ENCODE measurements at places on chromosomes 7 and 10.

DNA sequence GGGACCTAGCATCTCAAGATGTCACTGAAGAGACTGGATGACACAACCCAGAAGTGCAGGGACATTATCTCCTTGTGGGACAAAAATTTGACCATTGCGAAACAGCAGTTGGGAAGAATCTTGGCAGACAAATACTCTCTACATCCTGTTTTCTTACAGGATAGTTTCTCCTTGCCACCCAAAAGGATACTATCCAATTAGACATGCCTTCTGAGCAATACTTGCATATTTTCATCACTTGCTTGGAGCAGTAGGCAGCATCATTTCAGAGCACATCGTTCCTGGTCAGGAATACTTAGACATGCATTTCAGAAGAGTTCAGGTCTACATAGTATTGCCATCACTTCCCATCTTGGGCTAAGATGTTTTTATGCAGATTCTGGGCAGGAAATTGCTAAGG is 56.8 kb downstream of the FAS start:
- DNase-seq = no peak

DNA sequence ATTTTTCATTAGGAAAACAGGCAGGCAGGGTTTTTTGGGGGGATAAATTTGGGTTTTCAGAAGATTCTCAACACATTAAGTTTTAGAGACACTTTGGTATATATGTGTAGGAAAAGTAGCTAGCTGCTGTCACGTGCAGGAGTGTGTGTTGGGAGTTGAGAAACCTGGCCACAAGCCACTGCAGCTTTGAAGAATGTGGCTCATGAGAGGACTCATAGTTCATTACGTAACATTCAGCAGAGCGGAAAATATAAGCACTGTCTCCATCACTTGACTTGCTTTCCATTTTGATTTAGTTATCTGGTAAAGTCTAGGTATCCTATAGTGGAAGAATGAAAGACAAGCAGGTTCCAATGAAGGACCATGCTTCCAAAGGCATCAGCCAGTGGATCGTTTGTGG is 31.2 kb downstream of the SMNDC1 start:
- DNase-seq = no peak

GRCh38 chr10:10642751-10643150 is 374.9 kb upstream of the CELF2 start:
- DNase-seq = no peak

DNA sequence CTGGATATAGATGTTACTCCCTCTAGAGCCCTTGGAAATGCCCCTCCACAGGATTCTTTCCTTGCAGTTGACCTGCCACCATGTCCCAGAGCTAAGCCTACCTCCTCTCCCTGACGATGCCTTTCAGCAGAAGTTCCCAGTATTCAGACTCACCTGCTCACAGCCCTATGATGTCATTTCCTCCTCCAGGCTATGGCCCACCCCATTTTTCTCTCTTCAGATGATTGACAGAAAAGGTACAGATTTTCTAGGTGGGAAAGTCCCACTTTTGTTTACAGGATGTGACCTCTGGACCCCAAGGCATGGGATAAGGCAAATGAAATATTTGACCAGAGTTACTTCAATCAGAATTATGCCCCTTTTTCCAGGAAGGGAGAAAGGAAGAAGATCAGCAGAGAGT is 280.2 kb upstream of the PHYHIPL start:
- DNase-seq = no peak

GRCh38 chr7:102455596-102455995 is 9.1 kb downstream of the ALKBH4 start:
- DNase-seq = no peak

DNA sequence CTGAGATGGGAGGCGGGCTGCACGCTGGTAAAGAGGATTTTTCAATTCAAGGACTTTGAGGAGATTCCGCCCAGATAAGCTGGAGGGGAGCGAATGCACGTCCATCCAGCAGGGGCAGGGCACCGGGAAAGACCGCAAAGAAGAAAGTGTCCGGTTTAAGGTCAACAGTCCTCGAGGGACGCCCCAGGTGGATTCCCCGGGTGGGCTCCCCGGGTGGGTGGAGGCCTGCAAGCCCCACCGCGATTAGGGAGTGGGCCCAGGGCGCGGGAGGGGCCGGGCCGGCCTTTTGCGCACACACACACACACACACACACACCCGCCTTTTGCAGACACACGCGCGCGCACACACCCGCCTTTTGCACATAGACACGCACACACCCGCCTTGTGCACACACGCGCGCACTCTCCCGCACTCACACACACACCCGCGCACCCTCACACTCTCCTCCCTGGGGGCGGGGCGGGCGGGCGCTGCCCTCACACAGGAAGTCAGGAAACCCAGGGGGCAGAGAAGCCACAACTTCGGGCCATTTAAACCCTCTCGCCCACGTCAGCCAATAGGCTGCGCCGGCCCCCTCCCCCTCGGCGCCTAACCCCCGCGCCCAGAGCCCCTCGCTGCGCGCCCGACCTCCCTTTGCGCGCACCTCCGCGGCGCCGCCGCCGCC is 615 bp downstream of the ARHGAP12 start:
- DNase-seq = no peak

GRCh38 chr10:62153191-62153590 is 115.5 kb downstream of the RTKN2 start:
- DNase-seq = no peak

DNA sequence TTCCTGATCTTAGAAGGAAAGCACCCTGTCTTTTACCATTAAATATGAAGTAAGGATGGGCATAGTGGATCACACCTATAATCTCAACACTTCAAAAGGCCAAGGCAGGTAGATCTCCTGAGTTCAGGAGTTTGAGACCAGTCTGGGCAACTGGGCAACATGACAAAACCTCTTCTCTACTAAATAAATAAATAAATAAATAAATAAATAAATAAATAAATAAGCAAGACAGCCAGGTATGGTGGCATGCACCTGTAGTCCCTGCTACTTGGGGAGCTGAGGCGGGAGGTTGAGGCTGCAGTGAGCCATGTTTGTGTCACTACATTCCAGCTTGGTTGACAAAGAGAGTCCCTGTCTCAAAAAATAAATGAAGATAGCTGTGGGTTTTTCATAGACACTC is 313.1 kb downstream of the RPS24 start:
- no peak for DNase-seq

DNA sequence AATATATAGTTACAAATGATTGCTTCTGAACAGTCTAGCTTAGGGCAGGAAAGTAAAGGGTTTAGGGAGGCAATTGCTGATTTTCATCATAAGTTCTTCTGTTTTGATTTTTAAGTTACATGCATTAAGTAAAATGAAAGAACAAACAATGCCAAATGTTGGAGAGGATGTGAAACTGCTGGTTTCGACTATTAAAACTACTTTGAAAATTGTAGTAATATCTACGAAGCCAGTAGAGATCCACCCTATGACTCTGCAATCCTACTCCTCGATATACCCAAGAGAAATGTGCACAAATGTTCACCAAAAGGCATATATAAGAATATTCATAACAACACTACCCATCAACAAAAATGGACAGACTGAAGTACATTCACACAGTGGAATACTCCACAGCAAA is 24.3 kb downstream of the PDZD8 start:
- DNase-seq = no peak

GRCh38 chr7:151137791-151138152 is 29.7 kb downstream of the GBX1 start:
- no peak for DNase-seq

DNA sequence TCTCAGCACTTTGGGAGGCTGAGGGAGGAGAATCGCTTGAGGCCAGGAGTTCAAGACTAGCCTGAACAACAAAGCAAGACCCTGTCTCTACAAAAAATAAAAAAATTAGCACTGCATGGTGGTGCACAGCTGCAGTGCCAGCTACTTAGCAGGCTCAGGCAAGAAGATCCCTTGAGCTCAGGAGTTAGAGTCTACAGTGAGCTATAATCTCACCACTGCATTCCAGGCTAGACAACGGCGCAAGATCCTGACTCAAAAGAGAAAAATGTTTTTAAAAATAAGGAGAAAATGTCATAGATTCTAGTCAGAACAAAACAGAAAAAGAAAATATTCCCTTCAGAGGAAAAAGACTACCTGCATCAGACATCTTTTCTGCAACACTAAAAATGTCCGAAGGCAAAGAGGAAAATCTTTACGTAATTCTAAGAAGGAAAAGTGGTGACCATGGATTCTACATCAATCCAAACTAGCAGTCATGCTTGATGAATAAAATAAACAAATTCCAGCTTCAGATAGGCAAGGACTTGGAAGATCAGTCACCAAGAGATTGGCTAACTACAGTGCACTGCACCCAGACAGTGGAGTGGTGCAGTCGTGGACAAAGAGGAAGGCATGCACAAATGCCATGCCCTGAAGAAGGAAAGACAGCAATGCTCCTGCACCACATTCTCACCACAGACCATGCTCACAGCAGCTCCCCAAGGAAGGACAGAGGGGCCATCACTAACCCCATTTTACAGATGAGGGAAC is 54.3 kb downstream of the ERCC6 start:
- no peak for DNase-seq

All from NCI-H2107 (cell line).